Daoy (cell line): ENCODE measurements at places on chromosomes 1 and 21.

- no peak for DNase-seq
Measured at GRCh38 chr21:18743531-18743930, 339.9 kb upstream of the TMPRSS15 start.

GRCh38 chr21:25965951-25966707, 204.4 kb downstream of the APP start:
- DNase-seq: no peak

DNA sequence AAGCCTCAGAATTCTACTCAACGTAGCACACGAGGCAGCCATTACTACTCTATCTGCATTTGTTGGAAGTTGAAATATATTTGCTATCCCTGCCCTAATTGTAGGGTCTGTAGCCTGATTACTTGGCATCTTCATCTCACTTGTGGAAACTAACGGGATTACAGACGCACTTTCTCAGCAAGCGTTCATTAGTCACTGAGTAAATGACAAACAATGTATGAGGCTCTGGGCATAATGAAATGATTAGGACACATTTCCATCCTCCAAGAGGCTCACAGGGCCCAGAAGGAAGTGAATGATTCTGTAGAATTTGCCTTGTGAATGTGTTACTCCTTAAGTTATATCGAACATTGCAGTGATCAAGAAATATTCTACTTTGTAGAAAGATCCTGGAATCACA, 78.1 kb downstream of the KIF26B start:
- DNase-seq: no peak

GRCh38 chr1:91819038-91819788, 66.7 kb downstream of the TGFBR3 start:
- no peak for DNase-seq

GRCh38 chr1:53462193-53462592, 3.0 kb downstream of the DMRTB1 start:
- DNase-seq: no peak

- DNase-seq: peak; percentile 81
Measured at GRCh38 chr1:145845514-145846161, at the start of gene NUDT17. TSS of gene NUDT17 (plus strand) at chr1:145845630. CDS start at chr1:145845641, 11 bp downstream.

- DNase-seq: peak; percentile 43
Measured at GRCh38 chr1:109252893-109253802, 3.8 kb downstream of the CELSR2 start.
